Mesenchymal stem cell (in vitro differentiated cells and primary cell): ENCODE measurements at places on chromosomes 11 and 22.

GRCh38 chr11:69508974-69509373, 27.5 kb downstream of the LINC01488 start:
- H3K4me1 ChIP-seq: peaks cover 12% of the 10 kb centered on the region
- no peak for DNase-seq
- no peaks in the 10 kb centered on the region for H3K36me3 ChIP-seq
- H3K27me3 ChIP-seq: no peaks in the 10 kb centered on the region
- no peak overlapping the region for H3K27ac ChIP-seq

- no peak for DNase-seq
- H3K4me1 ChIP-seq: no peaks in the 10 kb centered on the region
- no peak overlapping the region for H3K4me3 ChIP-seq
- H3K27ac ChIP-seq: no peak overlapping the region
- H3K27me3 ChIP-seq: peaks cover 90% of the 10 kb centered on the region
- H3K36me3 ChIP-seq: no peaks in the 10 kb centered on the region
Observed at GRCh38 chr11:64523456-64524157, 67.4 kb upstream of the SLC22A12 start.

GRCh38 chr22:46791201-46791731, 28.8 kb downstream of the TBC1D22A start:
- H3K4me3 ChIP-seq: no peak overlapping the region
- peak; percentile 36 for DNase-seq
- no peaks in the 10 kb centered on the region for H3K27me3 ChIP-seq
- H3K27ac ChIP-seq: peak overlapping the region; percentile 50

DNA sequence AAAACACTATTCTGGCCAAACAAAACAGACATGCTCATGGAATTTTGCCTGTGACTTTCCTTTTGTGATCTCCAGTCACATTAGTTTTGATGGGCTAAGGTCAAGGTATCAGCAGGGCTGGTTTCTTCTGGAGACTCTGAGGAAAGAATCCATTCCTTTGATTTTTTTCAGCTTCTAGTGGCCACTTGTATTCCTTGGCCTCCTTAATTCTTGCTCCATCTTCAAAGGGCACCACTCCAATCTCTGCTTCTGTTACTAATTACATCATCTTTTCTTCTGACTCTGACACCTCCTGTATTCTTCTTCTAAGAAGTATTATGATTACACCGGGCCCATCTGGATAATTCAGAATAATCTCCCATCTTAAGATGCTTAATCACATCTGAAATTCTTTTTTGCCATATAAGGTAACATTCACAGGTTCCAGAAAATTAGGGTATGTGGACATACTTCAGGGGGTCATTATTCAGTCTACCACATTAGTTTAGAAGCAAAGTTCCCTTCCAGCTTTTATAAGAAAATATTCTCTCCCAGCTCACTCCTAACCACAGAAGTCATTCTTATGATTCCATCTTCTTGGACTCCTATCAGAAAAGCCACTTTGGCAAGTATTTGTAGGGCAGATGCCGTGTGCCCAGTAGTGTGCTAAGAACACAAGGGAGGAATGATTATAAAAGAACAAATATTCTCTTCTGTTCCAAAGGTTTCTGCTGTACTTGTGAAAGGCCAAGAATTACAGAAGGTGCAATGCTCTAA, 56.4 kb upstream of the FSHB start:
- no peaks in the 10 kb centered on the region for H3K36me3 ChIP-seq
- H3K27me3 ChIP-seq: no peaks in the 10 kb centered on the region
- no peaks in the 10 kb centered on the region for H3K4me1 ChIP-seq
- no peak overlapping the region for H3K4me3 ChIP-seq

GRCh38 chr22:46591930-46592329, 28.3 kb upstream of the GRAMD4 start:
- no peak overlapping the region for H3K4me3 ChIP-seq
- peaks cover 62% of the 10 kb centered on the region for H3K4me1 ChIP-seq
- H3K27me3 ChIP-seq: peaks cover 2% of the 10 kb centered on the region

GRCh38 chr11:75456596-75457183, 23.7 kb upstream of the KLHL35 start:
- no peak overlapping the region for H3K27ac ChIP-seq
- H3K4me3 ChIP-seq: no peak overlapping the region
- H3K36me3 ChIP-seq: no peaks in the 10 kb centered on the region
- no peaks in the 10 kb centered on the region for H3K27me3 ChIP-seq

DNA sequence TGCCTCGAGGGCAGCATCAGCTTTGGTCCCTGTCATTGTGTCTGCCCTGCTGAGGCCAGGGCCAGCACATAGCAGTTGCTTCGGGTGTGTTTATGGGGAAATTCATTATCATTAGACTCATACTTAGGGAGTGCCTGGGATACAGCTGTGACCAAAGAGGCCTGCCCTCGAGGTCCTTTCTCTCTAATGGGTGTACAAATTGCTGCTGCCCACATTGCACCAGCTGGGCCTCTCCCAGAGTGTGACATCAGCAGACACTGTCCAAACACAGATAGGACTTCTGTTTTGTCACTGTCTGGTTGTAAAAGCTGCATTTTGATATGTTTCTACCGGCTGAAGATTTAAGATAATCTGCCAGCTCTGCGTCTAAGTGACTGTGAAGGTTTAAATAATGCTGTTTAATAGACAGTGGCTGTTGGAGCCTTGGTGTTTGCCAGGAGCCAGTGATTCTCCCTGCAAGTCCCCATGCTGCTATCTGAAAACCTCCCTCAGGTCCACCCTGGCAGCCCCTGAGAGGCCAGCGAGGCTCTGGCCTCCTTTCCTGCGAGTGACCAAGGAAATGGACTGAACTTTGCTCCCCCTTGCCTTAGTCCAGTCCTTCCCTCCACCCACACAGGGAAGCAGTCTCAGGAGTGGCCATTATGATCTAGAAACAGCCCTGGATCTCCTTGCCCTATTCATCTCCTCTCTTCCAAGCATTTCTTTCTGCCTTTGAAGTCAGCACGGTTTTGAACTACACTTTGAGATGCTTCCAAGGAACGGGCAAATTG, 505.2 kb downstream of the TBC1D22A start:
- H3K36me3 ChIP-seq: no peaks in the 10 kb centered on the region
- no peak overlapping the region for H3K4me3 ChIP-seq
- no peak overlapping the region for H3K27ac ChIP-seq
- H3K4me1 ChIP-seq: no peaks in the 10 kb centered on the region
- H3K27me3 ChIP-seq: no peaks in the 10 kb centered on the region

DNA sequence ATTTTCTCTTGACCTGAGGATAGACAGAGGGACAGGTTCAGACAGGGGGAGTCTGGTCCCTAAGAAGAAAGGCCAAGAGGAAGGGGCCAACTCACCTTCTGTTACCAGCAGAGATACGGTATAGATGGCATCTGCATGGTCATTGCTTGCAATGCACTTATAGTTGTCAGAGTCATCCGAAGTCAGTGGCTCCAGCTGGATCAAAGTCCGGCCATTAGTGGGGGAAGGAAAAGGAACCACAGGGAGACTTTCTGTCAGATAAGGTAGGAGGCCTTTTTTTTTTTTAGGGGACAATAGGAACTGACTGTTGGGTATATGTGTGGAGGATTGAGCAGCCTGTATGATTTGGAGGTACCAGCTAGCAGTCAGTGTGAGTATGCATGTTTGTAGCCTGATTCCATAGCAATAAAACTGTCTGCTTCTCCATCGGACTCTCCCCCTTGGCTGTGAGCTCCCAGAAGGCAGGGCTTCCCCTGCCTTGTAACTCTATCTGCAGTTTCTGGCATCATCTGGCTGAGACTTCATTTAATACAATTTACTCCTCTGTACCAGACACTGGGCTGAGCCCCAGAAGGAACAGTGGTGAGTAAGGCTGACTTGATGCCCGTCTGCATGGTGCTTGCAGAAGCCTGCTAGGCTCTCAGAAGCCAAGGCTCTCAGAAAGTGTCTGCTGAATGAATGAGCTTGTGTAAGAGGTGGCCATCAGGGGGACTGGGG, 5.7 kb downstream of the IGSF22 start:
- peaks cover 25% of the 10 kb centered on the region for H3K27me3 ChIP-seq
- no peaks in the 10 kb centered on the region for H3K36me3 ChIP-seq
- no peak overlapping the region for H3K27ac ChIP-seq

DNA sequence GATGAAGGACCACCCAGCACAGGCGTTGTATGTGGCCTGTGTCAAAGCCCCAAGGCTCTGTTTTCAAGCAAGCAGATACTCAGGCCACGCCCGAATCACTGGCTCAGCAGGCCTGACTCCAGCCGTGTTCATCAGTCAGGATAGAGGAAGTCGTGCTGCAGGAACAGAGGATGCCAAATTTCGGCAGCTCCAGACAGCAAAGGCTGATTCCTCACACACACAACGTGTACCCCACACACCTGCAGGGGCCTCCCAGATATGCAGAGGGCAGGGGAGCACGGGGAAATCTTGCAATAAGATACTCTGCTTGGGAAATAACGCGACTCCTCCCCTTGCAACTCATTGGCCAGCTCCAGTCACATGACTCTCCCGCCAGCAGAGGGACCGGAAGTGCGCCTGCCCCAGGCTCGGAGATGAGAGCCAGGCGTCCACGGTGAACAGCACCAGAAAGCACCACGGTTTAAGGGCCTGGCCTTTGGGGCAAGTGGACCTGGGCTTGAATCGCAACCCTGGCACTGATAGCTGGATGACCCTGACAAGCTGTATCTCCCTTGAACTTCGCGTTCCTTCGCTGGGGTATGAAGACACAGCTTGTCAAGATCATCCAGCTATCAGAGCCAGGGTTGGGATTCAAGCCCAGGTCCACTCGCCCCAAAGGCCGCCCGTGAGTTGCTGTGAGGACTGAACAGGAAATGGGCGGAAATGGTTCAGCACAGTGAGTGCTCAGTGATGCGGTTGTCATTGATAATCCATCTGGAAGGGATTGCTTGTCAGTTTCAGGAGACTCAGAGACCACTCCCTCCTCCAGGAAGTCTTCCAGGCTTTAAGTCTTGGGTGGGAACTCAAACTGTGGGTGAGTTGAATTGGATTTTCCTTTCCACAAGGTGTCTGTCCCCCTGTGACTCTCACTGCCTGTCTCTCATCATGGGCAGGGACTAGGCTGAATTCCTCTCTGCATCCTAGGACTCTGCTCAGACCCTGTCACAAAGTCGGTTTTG, 88.5 kb downstream of the MYEOV start:
- H3K4me3 ChIP-seq: no peak overlapping the region
- no peak for DNase-seq
- no peak overlapping the region for H3K27ac ChIP-seq
- H3K36me3 ChIP-seq: no peaks in the 10 kb centered on the region
- no peaks in the 10 kb centered on the region for H3K27me3 ChIP-seq

DNA sequence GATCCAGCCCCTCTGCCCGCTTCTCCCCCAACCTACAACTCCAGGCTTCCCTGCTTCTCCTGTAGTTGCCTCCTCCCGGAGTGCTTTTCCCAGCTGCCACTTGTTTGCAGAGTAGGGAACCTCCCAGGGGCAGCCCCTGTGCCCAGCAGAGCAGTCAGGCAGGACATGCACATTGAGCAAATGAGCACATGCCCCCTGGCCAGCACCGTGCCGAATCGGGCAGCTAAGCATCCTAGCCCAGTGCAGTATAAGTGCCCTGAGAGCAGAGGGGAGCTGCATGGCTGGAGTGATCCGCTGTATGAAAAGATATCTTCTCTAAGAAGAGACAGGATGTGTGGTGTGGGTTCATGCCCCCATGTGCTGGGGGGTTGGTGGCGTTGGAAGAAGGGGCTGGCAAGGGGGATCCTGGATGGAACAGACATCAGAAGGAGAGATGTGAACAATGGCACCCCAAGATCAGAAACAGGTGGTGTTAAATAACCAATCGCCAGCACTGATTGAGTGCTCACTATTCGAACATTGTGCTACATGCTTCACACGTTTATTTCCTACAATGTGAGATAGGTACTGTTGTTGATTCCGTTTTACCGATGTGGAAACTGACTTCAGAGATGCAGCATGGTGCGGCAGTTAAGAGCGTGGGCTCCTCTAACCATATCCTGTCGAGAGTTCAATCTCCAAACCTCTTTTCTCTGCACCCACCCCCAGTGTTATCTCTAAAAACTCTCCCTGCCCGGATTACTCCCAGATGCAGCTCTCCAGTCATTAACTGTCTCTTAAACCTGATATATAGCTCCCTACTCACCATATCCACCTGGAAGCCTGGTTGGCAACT, 1.2 kb downstream of the AIP start:
- no peak overlapping the region for H3K27ac ChIP-seq
- no peak for DNase-seq
- H3K36me3 ChIP-seq: peaks cover 15% of the 10 kb centered on the region
- peaks cover 19% of the 10 kb centered on the region for H3K4me1 ChIP-seq
- H3K4me3 ChIP-seq: no peak overlapping the region

DNA sequence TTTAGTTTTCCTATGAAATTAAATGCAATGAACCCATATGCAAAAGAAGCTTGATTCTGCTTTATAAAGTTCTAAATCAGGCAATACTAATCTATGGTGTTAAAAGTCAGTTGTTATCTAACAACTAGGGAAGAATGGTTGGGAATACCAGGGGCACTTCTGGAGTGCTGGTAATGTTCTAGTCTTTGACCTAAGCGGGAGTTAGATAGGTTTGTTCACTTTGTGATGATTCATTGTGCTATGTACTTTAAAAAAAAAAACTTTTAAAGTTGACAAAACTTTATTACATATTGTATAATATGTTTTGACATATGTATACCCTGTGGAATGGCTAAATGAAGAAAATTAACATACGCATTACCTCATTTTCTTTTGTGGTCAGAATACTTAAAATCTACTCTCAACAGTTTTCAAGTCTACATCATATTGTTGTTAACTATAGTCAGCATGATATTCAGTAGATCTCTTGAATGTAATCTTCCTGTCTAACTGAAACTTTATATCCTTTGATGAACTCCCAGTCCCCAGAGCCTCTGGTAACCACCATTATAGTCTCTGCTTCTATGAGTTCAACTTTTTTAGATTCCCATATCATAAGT, 39.2 kb downstream of the BIRC2 start:
- no peak overlapping the region for H3K4me3 ChIP-seq
- no peak overlapping the region for H3K27ac ChIP-seq
- no peaks in the 10 kb centered on the region for H3K27me3 ChIP-seq
- peaks cover 11% of the 10 kb centered on the region for H3K4me1 ChIP-seq

DNA sequence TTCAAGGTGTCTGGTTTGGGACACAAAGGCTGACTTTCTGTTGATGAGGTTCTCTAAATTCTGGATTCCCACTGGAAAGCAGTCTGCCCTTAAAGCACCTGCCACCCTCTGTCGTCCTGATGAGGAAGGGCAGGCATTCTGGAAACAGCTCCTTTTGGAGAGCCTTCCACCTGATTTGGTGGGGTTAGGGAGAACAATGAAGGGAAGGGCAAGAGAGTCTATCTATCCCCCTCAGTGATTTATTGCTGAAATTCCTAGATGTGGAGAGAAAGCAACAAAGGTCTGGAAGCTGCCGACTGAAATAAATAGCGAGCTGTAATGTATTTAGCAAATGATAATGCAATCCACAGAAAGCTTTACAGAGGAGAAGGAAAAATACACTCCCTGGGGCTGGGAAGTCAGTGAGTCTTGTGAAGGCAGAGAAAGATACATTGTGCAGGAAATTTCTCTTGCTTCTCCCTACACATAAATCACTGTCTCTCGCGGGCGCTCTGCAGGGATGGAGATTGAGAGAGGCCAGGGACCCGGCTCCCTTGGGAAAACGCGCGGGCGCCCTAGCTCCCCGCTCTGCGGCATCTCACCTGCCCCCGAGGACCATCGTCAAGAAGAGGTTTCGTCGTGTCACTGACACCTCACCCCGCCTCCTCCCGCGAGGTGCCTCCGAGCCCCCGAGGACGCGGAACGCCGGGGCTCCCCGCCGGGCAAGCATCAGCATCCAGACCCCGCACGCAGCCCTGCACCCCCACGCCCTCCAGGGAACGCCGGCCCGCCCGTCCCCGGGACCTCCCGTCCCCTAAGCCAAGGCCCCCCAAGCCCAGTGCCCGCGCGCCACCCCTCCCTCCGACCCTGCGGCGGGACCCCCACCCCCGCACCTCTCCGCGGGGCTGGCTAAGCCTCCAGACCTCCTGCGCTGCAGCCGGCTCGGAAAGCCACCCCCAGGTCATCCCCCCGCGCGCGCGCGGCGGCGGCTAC, 673 bp downstream of the CDON start:
- no peaks in the 10 kb centered on the region for H3K27me3 ChIP-seq
- peak overlapping the region; percentile 84 for H3K4me3 ChIP-seq
- peaks cover 8% of the 10 kb centered on the region for H3K4me1 ChIP-seq
- H3K27ac ChIP-seq: no peak overlapping the region
